Esophagus mucosa (tissue), 1 donor: ENCODE measurements at places on chromosomes 2 and 18. TPM values are rescaled to one million over a fixed set of nuclear protein-coding genes. Genes with fewer than 3 reads are reported as not detected.

Gene EGR4
- not detected for total RNA-seq

Gene CELF4
- total RNA-seq = not detected

DNA sequence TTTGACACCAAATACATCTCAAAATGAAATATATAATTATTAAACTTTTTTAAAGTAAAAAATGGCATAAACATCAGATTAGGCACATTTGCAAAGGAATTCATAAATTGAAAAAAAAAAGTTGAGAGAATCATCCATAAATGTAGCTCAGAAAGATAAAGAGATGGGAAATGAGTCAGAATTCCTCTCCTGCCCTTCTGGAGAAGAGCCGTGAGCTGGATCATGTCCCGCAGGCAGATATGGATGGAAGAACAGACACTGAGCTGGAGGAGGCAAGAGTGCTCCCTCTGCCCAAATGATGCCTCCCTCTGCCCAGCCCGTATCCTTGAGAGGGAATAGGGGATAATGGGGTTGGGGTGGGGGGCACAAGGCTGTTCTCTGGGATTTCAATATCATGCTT, 190.9 kb downstream of the TFCP2L1 start:
- ATAC-seq = no peak

Gene CFAP221
- total RNA-seq = not detected

GRCh38 chr2:160213511-160213910, 13.4 kb upstream of the ITGB6 start:
- no peak for ATAC-seq

DNA sequence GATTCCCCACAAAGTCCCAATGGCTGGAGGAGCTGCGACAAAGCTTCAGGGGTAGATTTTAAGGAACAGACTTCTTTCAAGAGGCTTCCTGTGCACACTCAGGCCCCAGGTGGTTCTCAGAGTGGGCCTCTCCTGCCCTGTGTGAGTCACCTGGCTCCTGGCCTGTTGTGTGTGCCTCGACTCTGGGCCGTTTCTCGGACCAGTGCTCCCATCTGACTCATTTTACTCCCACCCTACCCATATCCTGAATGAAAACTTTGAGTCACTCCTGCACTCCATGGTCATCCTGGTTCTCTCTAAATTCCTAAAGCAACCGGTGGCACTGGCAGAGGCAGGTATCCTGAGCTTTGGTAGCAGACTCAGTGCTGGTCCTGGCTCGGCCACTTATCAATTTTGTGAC, 84.1 kb downstream of the CELF4 start:
- no peak for ATAC-seq

DNA sequence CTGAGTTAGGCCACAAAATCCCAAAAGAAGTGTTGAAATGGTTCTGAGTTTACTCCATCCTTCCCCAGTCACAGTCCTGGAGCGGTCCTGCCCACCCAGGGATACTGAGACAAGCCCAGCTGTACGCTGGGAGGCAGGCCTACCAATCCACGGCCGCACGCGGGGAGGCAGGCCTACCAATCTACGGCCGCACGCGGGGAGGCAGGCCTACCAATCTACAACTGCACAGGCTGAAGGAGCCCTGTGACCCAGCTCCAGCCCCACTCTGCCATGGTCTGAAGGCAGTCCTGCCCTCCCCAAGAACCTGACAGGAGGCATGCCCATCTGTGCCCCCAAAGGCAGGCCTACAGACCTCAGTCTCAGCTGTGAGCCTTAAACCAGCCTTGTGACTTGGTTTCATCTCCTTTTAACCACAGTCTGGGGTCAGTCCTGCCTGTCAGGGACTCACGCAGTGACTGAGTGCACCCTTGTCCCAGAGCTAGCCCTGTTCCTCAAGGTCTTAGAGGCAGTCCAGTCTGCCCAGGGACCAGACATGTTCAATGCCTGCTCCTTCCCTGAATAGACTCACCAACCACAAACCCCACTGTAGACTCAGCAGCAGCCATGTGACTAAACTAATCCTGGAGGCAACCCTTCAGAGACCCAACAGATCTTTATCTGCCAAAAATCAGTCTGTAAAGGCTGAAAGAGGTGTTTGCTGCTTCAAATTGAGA, 36.8 kb downstream of the GPC1 start:
- ATAC-seq = no peak

DNA sequence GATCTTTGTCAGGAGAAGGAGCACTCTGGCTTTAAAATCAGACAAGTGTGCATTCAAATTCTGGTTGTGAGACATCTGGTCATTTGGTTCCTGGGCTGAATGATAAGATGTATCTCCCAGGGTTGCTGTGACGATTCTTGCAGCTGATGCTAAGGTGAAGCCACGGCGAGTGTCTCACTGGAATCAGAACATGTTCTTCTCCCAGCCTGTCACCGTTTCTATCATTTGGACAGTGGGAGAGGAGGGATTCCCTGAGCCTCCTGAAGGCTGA, 68.3 kb downstream of the NCK2 start:
- ATAC-seq = no peak

Gene RGPD3
- 0.04 TPM for total RNA-seq

Gene CNTNAP5
- not detected for total RNA-seq

- ATAC-seq = no peak
These were observed 724.7 kb downstream of the METTL4 start for GRCh38 chr18:1846640-1847039.

- no peak for ATAC-seq
These were observed 65.6 kb upstream of the ATP5MC3 start for GRCh38 chr2:175247159-175247558.

Gene GAREM1
- 22.9 TPM for total RNA-seq

GRCh38 chr2:62596061-62596921, 90.3 kb upstream of the TMEM17 start:
- ATAC-seq = peak; percentile 44

DNA sequence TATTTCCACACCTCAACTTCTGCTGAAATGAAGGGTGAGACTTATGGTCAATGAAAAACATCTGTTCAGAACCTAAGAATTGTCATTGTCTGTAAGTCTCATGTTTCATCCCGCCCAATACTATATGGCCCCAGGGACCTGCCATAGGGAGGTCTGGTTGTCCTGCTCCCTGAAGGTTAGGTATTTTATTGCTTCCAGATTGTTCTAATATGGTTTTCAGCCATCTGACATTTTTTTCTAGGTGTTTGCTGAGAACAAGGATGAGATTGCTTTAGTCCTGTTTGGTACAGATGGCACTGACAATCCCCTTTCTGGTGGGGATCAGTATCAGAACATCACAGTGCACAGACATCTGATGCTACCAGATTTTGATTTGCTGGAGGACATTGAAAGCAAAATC, 7.3 kb downstream of the XRCC5 start:
- ATAC-seq = no peak

- no peak for ATAC-seq
These were observed 28.5 kb upstream of the MARCHF7 start for GRCh38 chr2:159683817-159684216.

Gene SH3RF3
- 0.68 TPM for total RNA-seq

- no peak for ATAC-seq
These were observed 300.6 kb upstream of the TFPI start for GRCh38 chr2:187854801-187855200.

DNA sequence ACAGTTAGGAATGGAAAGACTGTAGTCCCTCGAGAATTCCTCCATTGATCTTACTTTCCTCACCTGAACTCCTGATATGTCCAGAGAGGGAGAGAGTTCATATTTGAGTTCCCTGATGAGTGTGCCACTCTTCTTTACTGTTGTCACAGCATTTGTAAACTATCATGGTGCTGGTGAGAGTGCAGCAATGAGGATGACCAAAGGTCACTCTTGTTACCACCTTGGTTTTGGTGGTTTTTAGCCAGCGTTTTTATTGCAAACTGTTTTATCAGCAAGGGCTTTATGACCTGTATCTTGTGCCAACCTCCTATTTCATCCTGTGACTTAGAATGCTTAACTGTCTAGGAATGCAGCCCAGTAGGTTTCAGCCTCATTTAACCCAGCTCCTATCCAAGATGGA, 1062.5 kb downstream of the BCL11A start:
- ATAC-seq = no peak

Gene GKN2
- not detected for total RNA-seq

- ATAC-seq = no peak
These were observed 390.2 kb upstream of the NXPH2 start for GRCh38 chr2:139170406-139170805.

GRCh38 chr18:10805587-10806118, 279.8 kb downstream of the NAPG start:
- no peak for ATAC-seq

DNA sequence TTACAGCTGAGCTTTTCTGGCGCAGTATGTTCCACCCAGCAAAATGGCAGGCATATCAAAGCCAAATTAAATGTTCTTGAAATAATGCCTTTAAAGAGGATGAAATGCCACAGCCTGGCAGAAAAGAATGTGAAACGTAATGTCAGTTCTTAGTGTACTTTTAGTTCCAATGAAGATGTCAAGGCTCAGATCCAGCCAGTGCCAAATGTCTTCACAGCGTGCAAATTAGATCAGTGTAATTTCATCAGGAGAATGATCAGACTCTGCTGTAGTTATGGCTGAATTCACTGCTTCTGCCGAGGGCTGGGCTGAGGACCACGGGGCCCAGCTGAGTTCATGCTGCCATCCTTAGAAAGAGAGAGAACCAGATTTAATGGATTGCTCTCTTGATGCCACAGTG, 78.7 kb upstream of the ITGA4 start:
- no peak for ATAC-seq

GRCh38 chr2:234991793-234992192, 40.0 kb downstream of the SH3BP4 start:
- no peak for ATAC-seq

Gene TLX2
- total RNA-seq = not detected

DNA sequence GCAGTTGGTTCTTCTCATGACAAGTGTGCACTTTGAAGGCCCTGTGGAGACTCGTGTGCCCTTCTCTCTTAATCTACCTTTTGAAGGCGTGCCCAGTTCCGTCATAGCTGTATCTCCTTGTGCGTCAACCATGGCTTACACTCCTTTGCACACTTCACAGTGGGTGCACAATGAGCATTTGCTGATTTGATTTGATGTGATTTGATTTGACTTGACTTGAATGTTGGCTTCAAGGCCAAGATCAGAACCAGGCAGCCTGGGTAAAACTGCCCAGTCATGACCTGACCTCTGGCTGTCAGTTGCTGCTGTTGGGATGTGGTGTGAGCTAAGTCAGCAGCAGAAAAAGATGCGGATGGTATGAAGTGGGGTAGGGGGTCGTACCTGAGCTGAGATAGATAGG, 670.3 kb upstream of the HS6ST1 start:
- no peak for ATAC-seq

DNA sequence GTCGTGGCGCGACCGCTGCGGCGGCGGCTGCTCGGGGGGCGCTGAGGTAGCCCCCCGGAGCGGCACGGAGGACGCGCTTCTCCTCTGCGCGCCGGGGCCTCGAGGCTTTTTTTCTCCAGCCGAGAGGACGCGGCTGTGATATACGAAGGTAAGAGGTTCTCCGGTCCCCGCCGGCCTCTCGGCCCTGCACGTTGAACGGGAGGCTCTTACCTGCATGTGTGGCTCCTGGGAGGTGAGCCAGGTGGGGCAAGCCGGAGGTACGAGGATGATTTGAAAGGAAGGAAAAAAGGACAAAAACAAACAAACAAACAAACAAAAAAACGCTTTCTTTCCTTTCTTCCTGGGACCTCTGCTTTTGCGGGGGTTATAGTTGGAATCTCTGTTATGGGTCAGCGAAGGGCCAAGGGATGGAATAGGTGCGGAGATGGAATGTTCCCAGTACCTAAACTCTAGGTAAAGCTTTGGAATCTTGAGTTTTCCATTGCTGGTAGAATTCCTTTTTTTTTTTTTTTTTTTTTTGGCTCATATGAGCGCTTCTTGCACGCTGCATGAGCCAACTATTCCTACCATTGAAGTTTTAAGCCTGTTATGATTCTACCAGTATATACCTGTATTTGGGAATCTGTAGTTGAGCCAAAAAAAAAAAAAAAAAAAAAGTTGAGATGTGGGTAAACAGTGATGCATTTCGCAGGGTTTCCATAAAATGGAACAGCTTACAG, 674 bp downstream of the PTPN4 start:
- ATAC-seq = peak; percentile 6

Gene AKAIN1
- not detected for total RNA-seq

Gene CXCR1
- 0.72 TPM for total RNA-seq

DNA sequence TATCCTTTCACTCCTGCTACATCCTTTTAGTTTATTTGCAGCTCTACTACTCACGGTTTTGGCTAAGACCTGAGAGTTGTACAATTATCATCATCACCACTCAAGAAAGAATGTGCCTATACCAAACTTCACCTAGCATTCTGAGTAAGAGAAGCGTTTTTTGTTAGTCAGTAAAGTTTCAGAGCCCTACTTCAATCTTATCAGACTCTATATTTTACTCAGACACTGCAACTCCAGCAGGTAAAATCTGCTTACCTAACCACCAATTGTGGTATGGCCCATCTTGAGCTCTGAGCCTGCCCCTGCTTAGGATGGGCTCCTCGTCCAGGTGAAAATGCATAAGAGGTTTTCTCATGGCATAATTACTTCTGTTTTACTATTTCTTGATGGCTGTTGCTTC, 37.1 kb downstream of the ICOS start:
- ATAC-seq = no peak

Gene KIF3C
- total RNA-seq = 3.0 TPM

DNA sequence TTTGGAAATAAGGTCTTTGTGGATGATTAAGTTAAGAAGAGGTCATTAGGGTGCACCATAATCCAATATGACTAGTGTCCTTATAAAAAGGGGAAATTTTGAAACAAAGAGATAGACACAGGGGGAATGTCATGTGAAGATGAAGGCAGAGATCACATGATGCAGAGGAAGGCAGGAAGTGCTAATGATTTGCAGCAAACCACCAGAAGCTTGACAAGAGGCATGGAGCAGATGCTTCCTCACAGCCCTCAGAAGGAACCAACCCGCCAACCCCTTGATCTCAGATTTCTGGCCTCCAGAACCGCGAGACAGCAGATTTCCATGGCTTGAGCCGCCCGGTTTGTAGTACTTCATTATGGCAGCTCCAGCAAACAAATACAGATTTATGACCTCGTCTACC, 17.4 kb upstream of the SMARCAL1 start:
- no peak for ATAC-seq

GRCh38 chr2:217033186-217033585, 173.3 kb upstream of the TNP1 start:
- ATAC-seq = no peak

DNA sequence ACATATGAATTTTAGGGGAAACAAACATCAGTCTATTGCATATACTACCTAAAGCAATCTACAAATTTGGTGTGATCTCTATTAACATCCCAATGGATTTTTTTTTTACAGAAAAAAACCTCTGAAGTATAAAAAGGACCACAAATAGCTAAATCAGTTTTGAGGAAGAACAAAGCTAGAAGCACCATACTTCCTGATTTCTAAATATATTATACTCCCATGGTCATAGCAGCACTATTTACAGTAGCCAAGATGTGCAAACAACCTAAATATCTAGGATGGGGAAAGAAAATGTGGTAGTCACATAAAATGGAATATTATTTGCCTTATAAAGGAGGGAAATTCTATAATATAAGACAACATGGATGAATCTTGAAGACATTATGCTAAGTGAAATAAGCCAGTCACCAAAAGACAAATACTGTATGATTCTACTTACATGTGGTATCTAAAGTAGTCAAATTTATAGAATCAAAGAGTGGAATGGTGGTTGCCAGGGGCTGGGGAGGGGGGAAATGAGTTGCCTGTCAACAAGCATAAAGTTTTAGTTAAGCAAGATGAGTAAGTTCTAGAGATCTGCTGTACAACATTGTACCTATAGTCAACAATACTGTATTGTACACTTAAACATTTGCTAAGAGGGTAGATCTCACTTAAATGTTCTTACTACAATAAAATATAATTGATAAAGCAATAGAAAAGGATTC, 17.6 kb upstream of the CASP8 start:
- no peak for ATAC-seq

- no peak for ATAC-seq
These were observed 30.7 kb downstream of the CNGA3 start for GRCh38 chr2:98376996-98377395.
